ENCODE measurements at places on chromosomes 16 and 17.
A peak's percentile ranks its signal among the peaks of the same experiment; 100 is the strongest.

GRCh38 chr17:81952792-81953228, 5.8 kb upstream of the MYADML2 start:
- no peak for DNase-seq

GRCh38 chr17:15436473-15437302, 30.7 kb downstream of the CDRT4 start:
- no peak for DNase-seq

- no peak for DNase-seq
Observed at GRCh38 chr17:33642002-33642401, 348.9 kb upstream of the ASIC2 start.

DNA sequence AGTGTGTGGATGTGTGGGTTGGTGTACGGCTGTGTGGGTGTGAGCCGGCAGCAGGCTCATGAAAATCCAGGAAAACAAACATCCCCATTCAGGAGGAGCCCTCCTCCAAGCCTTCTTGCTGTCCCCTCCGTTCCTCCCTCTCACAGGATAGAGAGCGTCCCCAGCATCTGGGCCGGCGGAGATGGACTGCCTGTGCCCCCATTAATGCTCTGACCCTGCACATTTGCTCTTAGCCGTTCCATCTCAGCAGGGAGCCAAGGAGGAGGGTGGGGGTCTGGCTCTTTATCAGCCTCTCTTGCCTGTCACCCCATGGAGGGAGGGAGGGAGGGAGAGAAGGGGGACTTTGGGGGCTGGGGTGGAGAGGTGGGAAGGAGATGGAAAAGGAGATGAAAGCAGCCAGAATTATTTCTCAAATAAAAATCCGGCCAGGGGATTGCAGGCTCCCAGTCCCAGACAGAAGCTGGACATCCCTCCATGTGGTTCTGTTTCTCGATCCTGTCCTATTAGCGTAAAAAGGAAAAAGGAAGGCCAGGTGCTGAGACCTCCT, 240.0 kb upstream of the ZFHX3 start:
- DNase-seq: no peak

GRCh38 chr16:74936902-74937560, 47.9 kb downstream of the WDR59 start:
- DNase-seq: no peak

- no peak for DNase-seq
Observed at GRCh38 chr17:37301288-37301687, 74.5 kb upstream of the C17orf78 start.

GRCh38 chr17:82200743-82201497, 11.7 kb downstream of the CCDC57 start:
- no peak for DNase-seq

- no peak for DNase-seq
Observed at GRCh38 chr17:7204336-7204735, 15.3 kb downstream of the DLG4 start.

DNA sequence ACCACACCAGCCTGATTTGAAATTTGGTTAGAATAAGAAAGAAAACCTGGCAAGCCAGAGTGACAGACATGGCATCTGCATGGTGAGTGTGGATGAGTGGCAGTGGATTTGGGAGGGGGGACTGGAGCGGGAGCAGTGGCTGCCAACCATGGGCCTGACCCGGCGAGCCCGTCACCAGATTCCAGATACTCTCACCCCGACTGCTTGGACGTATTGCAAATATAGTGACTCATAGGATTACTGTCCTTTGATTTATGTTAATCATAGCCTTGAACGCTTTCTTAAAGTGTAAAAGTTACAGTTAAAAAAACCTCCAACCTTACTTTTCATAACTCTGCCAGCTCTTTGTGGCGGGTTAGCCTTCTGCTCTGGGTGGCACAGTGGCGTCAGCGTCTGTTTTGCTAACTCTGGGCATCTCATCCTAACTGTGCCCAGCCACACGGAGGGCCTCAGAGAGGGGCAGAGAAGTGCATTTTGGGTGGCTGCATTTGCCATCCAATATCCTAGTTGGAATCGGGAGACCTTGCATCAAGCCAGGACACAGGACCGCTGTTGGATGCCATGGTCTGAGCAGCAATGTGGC, 26.8 kb upstream of the FOXK2 start:
- no peak for DNase-seq

- DNase-seq: no peak
Observed at GRCh38 chr17:5870231-5870953, 199.8 kb upstream of the WSCD1 start.

- DNase-seq: no peak
Observed at GRCh38 chr17:19649274-19649541, 657 bp downstream of the ALDH3A2 start.

DNA sequence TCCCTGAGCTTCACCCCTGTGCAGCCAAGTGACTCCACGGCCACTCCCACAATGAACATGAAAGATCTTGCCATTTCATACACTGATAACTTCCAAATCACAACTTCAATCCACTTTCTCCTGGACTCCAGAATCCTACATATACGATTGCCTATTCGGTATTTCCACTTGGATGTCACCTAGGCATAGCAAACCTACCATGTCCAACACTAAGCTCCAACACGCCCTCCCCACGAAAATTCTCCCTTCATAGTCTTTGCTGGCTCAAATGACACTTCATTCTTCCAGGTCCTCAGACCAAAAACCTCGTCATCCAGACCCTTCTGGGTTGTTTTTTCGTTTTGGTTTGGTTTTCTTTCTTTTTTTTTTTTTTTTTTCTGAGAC, 1.9 kb downstream of the GLTPD2 start:
- no peak for DNase-seq

DNA sequence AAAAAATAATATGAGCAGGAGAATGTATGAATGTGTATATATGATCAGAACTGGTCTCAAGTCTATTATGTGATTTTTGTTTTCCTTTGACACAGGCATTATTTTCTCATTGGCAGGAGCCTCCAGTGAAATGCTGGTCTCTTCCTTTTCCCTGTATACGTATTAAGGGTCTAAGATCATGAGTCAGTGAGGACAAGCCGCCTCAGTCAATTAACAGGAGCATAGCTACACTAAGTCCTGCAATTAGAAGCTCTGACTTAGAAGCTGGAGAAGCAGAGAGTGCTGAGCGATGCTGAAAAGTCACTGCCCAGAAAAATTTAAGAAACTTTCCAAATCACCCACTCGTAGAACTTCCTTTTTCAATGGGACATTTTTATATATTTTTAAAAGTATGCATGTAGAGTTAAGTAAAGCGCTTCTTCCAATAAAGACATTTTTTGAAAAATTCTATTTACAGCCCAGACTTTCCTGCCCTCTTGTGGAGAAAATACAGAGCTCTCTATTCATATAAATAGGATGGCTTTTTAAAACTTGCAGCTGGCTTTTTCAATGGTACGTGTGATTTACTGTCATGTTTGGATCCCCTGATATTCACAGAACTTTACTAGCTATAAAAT, 70.2 kb upstream of the PSMD7 start:
- no peak for DNase-seq

DNA sequence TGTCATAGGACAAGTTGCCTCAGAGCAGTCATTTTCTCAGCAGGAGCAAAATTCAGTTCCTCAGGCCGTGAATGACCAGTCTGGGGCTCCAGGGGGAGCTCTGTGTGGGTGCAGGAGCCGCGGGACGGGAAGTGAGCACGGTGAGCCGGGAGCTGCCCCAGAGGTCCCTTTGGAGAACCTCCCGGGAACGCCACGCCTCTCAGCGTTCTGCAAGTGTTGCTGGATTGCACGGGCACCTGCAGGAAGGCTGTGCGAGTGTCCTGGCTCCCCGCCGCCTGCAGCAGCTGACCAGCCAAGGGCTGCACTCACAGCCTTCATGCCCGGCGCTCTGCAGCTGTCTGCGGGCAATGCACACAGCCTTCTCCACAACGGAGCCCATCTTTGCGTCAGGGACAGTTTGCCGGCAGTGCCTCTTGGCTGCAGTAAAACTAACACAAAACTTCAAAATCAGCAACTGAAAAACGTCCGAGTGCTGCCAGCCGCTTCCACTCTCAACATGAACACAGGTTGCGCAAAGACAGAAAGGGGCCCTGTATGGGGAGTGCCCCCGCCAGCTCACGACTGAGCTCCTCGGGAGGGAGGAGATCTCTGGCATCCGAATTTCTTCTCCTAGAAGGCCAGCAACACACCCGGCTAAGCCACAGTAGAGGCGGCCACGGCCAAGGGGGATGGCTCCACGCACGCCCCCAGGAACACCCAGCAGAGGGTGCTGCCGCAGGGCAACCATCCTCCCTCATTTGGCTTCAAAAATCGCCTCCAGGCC, 16.0 kb downstream of the NDUFAF8 start:
- DNase-seq: no peak

- DNase-seq: no peak
Observed at GRCh38 chr17:55265311-55266021, 706 bp downstream of the HLF start.

GRCh38 chr16:9885467-9885866, 296.8 kb downstream of the GRIN2A start:
- no peak for DNase-seq

DNA sequence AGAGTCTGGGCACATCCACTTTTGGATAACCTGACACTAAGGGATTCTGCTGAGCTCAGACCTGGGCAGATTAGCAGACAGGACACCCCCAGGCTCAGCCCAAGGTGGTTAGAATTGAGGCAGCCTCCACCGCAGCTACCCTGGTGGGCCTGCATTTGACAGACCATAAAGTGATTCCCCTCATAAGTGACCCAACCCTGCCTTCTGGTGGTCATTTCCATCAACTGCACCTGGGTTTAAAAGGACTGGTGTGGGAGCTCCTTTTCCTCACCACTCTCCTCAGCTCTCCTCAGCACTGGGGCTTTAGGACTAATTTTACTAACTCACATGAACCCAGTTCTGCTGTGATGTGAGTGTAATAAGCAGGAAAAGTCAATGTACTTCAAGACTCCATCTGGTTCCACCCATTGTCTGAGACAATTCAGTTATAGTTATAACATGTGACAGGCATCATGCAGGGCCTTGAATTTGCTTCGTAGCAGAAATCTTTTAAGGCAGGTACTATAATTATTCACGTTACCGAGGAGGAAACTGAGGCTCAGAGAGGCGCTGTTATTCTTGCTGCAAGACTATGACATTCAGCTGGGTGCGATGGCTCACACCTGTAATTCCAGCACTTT, 42.5 kb downstream of the MYH3 start:
- DNase-seq: no peak

DNA sequence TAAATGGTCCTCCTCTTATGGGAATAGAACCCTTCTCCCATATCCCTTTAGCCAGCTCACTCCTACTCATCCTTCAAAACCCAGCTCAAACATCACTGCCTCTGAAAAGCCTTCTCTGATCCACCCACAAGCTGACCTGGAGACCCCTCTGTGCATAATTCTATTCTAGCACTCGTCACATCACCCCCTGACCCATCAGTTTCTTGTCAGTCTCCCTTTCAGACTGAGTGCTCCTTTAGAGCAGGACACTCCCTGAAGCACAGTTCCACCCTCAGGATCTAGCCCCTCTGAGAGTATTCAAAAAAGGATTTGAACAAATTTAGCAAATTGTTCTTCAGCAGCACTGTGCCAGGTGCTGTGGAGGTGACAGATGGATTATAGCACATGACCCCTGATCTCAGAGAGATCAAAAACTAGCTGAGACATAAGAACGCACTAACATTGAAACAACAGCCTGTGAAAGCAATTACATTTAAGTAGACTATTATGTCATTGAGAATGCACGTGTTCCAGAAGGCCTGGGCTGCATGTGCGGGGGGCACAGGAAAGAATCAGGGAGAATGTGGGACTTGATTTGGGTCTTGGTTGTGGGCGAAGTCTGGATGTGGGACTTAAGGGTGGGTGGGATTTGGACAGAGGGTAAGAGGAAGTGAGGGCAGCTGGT, 43.5 kb downstream of the MRPS23 start:
- DNase-seq: no peak

GRCh38 chr17:42028791-42029127, 8.9 kb downstream of the NKIRAS2 start:
- no peak for DNase-seq

DNA sequence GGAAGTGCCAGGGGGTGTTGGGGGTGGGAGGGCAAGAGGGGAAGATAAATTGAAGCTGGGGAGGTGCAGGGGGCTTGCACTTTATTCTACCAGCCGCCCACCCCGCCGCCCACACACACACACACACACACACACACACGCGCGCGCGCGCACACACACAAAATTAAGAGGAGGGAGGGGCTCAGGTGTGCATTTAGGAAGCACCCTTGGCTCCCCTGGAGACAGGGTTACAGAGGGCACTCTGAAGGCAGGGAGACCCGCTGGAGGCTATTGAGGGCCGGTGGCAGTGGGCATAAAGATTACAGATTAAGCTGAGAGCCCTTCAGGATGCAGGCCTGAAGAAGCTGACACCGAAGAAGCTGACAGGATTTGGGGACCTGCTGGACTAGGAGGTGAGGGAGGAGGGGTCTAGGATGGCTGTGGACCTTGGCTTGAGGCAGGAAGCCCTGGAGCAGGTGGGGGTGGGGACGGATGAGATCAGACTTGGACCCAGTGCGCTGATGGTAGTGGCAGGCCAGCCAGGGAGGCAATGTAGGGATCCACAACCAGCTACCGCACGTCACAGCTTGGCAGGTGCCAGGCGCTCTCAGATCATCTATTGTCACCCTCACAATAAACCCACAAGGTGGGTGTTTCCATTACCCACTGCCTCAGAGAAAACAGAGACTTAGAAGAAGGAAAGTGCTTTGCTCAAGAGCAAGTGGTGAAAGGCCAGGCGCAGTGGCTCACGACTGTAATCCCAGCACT, 772 bp upstream of the SAMD14 start:
- DNase-seq: no peak

DNA sequence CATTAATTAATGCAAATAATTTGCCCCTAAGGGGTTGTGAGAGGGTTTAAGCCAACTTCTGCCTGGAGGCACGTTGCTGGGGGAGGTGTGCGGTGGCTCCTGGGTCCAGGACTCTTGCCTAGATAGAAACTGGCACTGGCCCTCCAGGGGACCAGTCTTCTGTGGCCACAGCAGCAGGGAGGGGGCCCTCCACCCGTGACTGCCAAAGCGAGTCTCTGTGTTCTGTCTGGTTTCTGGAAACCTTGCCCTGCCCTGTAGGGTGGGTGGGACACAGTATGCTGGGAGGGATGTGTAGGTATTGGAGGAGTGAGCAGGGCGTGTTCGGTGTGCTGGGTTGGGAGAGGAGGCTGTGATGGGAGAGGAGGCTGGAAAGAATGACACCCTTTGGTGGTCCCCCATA, 78.8 kb downstream of the TBC1D16 start:
- no peak for DNase-seq

- no peak for DNase-seq
Observed at GRCh38 chr17:29255926-29256522, 9.4 kb downstream of the CRYBA1 start.

GRCh38 chr16:30534368-30535105, at the start of gene ZNF747:
ZNF747 (minus strand) TSS chr16:30534858; CDS start chr16:30534679, 179 bp downstream.
- peak; percentile 88 for DNase-seq

DNA sequence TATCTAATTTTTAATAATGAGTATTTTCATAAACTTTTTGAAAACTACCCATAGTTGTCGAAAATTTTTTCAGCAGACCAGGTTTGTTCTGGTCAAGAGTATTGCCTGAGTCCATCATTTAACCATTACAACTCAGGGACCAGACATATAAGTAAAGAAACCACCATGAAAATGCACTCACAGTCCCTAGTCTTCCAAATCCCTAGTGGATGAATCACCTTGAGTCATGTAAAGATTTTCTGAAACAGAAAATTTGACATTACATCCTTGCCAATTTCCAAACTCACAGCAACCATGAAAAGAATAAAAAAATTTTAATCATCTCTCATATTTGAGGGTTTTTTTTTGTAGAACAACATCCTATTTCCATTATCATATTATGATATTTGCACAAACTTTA, 1337.5 kb upstream of the CDH8 start:
- no peak for DNase-seq

GRCh38 chr17:19003543-19004420, 782 bp downstream of the FAM83G start:
- DNase-seq: no peak

GRCh38 chr17:63364944-63365343, 81.2 kb downstream of the CYB561 start:
- no peak for DNase-seq

Measured in NCI-H446 (cell line).